ENCODE measurements at places on chromosomes 1 and 21. TPM values are rescaled to one million over a fixed set of nuclear protein-coding genes. Genes with fewer than 3 reads are reported as not detected.

GRCh38 chr1:230332061-230332460, 94.1 kb downstream of the PGBD5 start:
- DNase-seq, result no peak

GRCh38 chr21:32233055-32233546, 45.7 kb downstream of the MIS18A start:
- no peak for DNase-seq

GRCh38 chr21:31733551-31734149, 1.7 kb upstream of the SCAF4 start:
- DNase-seq, result peak; percentile 13

CACYBP gene
- 125 TPM for total RNA-seq

- DNase-seq, result no peak
Observed at GRCh38 chr1:93014168-93014567, 52.9 kb upstream of the DIPK1A start.

BRDT gene
- total RNA-seq, result not detected

GRCh38 chr1:84353695-84354094, 44.6 kb upstream of the DNASE2B start:
- peak; percentile 57 for DNase-seq

CLDN8 gene
- 0.89 TPM for total RNA-seq

RPE65 gene
- 1.7 TPM for total RNA-seq

- DNase-seq, result peak; percentile 20
Observed at GRCh38 chr1:229844675-229845074, 218.6 kb downstream of the URB2 start.

DNA sequence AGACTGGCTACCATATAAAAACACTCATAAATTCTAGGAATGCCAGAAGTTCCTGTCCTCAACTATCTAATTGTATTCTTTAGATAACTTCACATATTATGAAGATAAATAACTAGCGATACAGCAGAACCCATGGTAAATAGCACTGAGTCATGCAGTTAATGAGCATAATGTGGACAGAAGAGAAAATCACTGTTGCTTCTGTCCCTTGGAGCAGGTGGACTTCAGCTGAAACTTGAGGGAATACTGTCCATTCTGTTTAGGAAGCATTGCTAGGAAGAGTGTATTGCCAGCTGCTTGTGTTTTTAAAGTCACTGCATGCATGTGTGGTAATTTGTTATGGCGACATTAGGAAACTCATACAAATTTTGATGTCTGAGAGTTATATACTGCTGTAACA, 854.4 kb downstream of the LTN1 start:
- no peak for DNase-seq

GJC2 gene
- 1.7 TPM for total RNA-seq

- DNase-seq, result peak; percentile 82
Observed at GRCh38 chr1:41045740-41046139, 24.2 kb upstream of the SLFNL1 start.

GRCh38 chr1:171784784-171785183, 3.3 kb downstream of the METTL13 start:
- DNase-seq, result no peak

DDX59 gene
- 23.9 TPM for total RNA-seq

DNA sequence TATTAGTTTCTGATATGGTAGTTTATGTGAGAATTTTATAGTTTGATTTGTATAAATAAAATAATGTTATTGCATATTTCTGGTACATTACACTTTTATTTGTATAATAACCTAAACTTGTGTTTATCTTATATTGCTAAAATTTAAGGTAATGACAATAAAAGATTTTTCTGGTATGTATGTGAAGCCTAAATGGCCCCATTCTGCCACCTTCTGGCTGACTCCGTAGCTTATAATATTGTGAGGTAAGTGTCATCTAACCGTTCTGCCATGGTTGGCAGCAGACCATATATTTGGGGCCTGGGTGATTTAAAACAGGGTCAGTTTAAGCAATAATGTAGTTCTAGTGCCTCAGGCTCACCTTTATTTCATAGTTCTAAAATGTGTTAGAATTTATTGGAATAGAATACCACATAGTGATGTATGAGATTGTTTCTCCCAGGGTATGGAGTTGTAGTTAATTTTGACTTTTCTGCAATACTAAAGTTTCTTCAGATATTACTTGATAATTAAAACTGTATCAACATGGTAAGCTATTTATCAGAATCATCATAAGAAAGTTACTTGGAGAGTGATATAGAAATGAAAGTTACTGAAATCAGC, 21.2 kb upstream of the PRKACB start:
- peak; percentile 76 for DNase-seq
